Activated CD4-positive, CD25-positive, alpha-beta regulatory T cell treated with anti-CD3 and anti-CD28 coated beads, Interleukin-2, amount 50 U/mL, for 16 hours (primary cell): ENCODE measurements at places on chromosomes 6 and 20.

GRCh38 chr6:81894306-81894705, 141.8 kb upstream of the TENT5A start:
- DNase-seq = no peak

- DNase-seq = no peak
Observed at GRCh38 chr6:43736211-43736786, 33.7 kb upstream of the VEGFA start.

DNA sequence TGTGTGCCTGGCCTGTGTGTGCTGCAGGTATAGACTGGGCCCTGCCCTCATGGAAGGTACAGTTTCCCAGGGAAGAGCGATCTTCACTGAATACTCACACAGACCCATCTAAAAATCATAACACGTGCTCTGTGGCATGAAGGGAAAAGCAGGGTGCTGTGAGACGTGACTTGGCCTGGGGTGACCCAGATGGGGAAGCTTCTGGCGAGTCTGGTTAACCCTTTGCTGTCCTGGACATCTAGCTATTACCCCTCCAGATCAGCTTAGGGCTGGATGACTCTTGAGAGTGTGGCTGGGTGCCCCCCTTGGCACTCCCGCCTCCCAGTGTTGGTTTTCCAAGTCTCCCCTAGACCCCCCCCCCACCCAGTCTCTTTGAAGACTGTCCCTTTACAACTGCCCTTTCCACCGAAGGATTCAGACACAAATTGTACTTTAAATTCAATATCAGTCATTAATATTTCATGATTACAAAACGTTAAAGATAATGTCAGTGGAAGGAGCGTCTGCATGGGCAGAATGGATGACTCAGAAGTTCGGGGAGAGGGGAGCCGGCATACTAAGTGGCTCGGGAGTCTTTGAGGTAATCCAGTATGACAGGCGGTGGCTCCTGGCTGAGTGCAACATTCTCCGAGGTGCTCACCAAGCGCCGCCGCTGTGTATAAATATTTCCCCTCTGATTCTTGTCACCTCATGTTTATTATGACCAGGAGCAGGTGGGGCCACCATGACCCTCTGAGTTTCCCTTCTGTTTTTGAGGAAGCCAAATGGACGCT, 77.3 kb downstream of the CD40 start:
- DNase-seq = no peak

GRCh38 chr20:23161968-23162696, 76.0 kb upstream of the CD93 start:
- DNase-seq = no peak

- no peak for DNase-seq
Observed at GRCh38 chr6:33217681-33218080, 9.4 kb downstream of the RING1 start.

- DNase-seq = no peak
Observed at GRCh38 chr20:9506280-9506821, 8.0 kb upstream of the LAMP5 start.

DNA sequence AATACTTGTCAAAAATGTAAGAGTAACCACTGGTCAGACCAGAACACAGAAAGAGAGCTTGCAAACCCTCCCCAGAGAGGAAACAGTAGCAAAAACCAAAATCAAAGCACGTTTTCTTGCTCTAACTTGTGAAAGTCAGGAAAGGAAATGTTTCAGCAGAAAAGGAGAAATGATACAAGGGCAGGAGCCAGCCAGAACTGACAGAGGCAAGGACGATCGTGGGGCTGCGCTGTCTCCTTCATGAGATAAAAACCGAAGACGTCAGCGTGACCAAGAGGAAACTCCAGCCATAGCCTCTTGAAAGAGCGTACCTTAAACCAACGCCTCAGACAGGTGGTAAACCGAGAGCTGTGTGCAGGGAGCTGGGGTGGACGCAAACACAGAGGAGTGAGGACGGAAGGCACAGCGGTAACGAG, 27.5 kb downstream of the LAMA5 start:
- no peak for DNase-seq

DNA sequence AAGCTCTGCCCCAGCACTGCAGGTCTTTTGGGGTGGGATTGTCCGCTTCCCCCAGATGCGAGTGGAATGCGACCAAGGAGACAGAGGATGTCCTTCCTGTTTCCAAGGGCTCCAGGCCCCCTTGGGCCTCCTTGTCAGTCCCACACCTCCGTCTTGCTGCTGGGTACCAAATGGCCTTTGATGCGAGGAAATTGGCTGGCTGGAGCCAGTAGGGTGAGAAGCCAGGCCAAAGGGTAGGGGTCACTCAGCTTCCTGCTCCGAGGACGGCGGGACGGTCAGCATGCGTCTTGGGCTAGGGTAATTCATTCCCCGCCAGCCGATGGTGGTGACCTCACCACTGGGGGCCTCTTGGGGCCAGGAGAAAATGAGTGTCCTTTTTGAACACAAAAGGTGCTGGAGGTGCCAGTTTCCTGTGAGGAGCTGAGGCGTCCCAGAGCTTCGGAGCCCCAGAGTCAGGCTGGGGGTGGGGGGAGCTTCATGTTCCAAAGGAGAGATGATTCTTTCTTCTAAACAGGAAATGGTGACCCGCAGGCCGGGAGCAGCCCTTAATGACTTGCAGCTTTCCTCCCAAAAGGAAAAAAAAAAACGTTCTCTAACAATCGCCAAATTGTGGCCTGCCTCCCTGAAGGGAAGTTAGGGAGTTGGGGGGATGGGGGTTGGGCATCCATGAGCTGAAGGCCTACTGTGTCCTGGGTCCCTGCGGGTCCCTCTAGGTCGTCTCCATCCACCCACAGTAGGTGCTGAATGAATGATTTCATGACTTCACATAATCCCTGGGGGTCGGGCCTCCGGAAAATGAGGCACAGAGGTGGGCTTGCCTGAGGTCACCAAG, 6.7 kb downstream of the SNAI1 start:
- DNase-seq = no peak

DNA sequence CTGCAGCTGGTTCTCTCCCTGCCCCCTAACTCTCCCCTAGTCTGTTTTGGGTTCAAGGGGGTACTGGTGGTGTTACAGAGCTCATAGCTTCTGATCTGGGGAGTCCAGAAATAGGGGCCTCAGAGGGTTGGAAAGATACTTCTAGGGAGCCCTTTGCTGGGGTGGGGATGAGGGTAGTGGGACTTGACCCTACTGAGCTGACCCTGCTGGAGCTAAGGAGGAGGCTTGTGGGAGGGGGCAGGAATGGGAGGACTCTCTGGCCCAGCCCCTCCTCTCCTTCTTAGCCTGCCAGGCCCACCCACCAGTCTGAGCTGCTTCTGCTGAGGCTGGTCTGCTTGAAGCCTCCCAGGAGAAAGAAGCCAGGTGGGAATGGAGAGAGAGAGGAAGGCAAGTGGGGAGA, at the start of gene EGFL8:
Gene EGFL8 (plus strand): TSS at position 301 of the 400 bp plus-strand sequence. CDS start 1,571 bp downstream, outside the sequence.
- DNase-seq = no peak

GRCh38 chr6:147621961-147622360, 113.5 kb downstream of the SAMD5 start:
- DNase-seq = no peak

DNA sequence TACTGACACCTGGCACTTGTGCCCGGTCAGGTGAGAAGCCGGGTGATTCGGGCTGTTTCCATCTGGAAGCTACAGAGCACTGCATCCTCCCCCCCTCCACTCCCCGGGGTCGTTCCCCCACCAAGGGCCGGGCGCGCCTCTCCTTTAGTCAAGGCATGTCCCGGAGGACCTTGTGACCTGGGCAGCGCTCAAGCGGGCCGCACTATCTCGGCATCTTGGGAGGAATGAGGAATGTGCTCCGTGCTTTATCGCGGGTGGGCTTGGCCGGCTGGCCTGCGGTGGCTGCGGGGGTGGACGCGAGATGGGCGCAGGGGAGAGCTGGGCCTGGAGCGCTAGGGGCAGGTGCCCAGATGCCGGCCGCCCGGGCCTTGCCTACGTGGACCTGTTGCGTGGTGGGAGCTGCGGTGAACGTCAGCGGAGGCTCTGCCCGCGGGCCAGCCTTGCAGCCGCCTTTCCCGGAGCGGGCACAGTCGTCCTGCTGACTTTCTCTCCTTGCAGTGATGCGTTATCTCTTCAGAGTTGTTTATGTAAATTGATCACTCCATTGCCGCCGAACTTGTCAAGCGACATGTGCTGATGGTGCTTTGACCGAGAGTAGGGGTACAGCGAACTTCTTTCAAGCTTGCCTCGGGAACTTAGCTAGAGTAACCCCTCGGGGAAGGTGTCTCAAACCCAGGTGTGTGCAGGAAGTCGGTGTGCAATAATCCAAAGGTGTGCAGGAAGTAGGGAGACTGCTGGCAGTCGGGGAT, 1.1 kb downstream of the LRRC1 start:
- no peak for DNase-seq

GRCh38 chr6:108742041-108742440, 106.2 kb upstream of the ARMC2 start:
- DNase-seq = no peak

- DNase-seq = no peak
Observed at GRCh38 chr6:169162249-169162648, 91.4 kb downstream of the THBS2 start.

- DNase-seq = no peak
Observed at GRCh38 chr6:152220786-152221185, 413.3 kb downstream of the ESR1 start.
